ENCODE measurements at places on chromosomes 5 and 9.
A peak's percentile ranks its signal among the peaks of the same experiment; 100 is the strongest.

DNA sequence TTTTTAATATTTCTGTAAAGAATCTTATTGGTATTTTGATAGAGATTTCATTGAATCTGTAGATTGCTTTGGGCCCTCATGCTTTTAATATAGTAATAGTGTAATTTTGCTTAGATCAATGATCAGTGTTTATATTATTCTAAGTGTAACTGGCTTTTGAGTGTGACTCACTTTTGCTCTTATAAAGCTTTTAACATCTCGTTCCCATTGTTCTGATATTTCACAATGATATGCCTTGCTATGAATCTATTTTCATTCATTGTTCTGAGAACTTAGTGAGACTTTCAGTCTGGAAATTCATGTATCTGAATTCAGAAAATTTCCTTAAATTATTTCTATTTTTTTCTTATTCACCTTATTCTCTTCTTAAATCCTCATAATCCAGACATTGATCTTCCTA is 13.5 kb upstream of the MAMDC2 start:
- no peak for DNase-seq

DNA sequence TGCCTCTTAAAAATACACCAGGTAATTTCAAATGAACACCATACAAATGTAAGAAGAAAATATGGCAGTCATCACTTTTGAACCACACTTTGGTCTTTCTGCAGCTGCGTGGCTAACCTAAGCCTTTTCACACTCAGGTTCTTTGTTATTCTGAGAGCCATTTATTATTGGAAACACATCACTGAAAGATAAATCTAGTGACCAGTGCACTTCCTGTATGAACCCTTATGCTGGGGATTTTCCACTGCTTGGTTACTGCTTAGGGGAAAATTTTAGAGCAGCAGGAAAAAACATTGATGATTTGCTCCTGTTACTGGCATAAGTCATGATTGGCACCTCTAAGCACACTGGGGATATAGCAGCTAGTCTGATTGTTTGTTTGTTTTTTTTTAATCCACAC is 58.6 kb upstream of the RANBP3L start:
- no peak for DNase-seq

DNA sequence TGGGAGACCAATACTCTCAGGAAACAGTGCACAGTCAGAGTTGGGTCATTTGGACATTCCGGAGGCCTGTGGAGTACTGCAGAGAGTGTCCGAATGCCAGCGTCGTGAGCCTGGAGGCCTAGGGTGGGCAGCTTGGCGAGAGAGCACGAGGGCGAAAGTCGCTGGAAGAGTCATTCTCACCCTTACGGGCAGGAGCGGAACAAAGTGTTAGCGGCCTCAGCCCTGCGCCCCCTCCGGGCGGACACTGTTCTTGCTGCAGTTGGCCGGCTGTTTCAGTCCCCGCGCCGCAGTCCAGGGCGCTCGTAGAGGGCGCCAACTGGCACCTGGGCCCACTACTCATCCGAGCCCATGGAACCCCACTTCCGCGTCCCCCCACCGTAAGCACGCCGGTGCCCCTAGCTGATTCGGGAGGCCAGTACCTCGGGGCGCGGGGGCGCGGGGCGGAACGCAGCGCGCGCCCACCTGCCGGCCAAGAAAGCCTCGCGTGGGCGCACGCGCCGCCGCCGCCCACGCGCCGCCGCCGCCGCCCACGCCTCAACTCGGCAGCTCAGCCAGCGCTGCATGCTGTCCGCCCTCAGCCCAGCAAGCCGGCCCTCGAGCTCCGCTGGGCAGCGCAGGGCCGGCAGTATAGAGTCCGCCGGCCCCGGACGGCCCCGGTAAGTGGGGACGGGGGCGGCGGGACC is 99.7 kb upstream of the CCL21 start:
- DNase-seq, result peak; percentile 20

DNA sequence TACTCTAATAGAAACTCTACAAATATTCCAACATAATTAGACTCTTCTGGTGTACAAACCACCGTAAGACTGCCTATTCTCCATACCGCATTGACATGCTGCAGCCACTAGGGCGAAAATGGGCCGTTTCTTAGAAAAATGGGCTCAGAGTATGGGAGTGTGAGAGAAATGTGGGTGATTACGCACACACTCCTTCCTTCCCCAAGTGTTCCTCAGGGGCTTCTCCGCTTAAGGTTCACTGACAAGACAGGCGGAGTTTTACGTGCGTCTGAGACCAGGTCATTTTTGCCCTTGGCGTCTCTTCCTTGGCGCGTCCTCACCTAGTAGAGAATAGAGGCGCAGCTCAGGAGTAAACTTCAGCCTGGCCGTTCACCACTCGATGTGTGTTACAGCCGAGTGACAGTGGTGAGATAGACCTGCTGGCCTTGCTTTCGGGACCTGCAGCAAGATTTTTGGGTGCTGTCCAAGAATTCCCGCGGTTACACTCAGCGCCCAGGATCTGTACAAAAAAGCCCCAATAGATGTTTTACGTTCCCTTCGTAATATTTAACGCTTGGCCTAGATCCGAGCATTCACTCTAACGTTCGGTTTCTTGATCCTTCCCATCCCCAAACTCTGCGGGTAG is 1.8 kb upstream of the NTRK2 start:
- DNase-seq, result peak; percentile 14

GRCh38 chr5:90344689-90345088 is 64.9 kb downstream of the CETN3 start:
- no peak for DNase-seq

DNA sequence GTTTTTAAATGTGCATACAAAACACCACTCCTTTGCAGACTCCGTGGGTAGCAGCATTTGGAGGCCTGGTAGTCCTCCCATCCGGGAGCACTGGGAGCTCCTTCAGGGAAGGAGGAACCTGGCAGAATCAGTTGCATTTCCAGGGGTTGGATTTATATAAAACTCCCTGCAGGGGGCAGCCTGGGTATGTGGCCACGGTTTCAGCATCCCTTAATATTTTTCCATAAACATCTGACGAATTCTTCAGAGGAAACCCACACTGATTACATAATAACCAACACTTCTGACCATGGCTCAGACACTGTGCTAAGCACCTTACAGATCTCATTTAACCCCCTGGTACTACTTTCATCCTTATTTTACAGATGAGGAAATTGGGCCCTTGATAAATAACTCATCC is 6.1 kb upstream of the AFAP1L1 start:
- no peak for DNase-seq

DNA sequence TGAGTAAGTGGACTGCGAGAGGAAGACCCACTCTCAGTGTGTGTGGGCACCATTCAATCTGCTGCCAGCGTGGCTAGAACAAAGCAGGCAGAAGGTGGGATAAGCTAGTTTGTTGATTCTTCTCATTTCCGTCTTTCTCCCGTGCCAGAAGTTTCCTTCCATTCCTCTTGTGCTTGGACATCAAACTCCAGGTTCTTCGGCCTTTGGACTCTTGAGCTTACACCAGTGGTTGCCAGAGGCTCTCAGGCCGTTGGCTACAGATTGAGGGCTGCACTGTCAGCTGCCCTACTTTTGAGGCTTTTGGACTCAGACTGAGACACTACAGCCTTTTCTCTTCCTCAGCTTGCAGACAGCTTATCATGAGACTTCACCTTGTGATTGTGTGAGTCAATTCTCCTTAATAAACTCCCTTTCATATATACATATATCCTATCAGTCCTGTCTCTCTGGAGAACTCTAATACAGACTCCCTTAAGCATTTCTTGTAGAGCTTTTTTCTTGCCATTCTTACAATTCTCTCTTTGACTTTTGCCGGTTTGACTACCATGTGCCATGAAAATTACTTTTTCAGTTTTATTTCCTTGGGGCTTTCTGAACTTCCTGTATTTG is 494.9 kb downstream of the PRR16 start:
- DNase-seq, result no peak

- no peak for DNase-seq
Observed at GRCh38 chr5:17277907-17278306, 60.5 kb downstream of the BASP1 start.

DNA sequence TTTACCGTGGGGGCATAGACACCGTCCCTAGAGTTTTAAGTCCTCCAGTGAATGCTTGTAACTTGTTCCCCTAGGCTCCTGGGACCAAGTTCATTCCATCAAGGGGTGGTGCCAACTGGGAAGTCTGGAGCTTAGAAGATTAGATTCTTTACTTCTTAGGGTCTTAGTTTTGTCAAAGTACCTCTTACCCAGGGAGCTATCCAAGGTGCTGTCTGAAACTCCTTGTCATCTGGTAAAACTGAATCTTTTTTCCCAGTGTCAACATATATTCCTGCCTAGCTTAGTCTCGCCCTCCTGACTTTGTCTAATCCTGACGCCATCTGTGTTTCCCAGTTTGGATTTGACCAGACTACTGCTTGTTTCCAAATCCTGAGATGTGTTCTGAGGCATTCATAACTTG is 41.6 kb downstream of the MAMDC2 start:
- DNase-seq, result no peak

- DNase-seq, result peak; percentile 84
Observed at GRCh38 chr9:113580041-113580953, 116.8 kb downstream of the RGS3 start.

- DNase-seq, result no peak
Observed at GRCh38 chr5:73182307-73182706, 9.3 kb downstream of the TMEM174 start.

GRCh38 chr5:1497795-1498622 is 25.8 kb downstream of the LPCAT1 start:
- DNase-seq, result no peak

- DNase-seq, result no peak
Observed at GRCh38 chr9:100459963-100460362, 13.0 kb upstream of the TMEFF1 start.

GRCh38 chr5:98977723-98978122 is 48.9 kb upstream of the CHD1 start:
- DNase-seq, result no peak

DNA sequence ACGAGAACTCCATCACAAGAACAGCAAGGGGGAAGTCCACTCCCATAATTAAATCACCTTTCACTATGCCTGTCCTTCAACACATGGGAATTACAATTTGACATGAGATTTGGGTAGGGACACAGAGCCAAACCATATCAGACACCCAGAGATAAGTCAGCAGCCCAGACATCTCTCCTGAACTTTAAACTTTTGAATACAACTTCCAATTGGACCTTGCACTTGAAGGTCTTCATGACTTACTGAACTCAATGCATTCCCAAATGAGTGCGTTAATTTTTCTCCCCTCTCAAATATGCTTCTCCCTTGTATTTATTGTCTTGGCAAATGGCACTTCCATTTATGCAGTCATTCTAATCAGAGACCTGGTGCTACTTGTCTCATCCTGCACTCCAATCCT is 12.1 kb downstream of the C9 start:
- DNase-seq, result no peak

DNA sequence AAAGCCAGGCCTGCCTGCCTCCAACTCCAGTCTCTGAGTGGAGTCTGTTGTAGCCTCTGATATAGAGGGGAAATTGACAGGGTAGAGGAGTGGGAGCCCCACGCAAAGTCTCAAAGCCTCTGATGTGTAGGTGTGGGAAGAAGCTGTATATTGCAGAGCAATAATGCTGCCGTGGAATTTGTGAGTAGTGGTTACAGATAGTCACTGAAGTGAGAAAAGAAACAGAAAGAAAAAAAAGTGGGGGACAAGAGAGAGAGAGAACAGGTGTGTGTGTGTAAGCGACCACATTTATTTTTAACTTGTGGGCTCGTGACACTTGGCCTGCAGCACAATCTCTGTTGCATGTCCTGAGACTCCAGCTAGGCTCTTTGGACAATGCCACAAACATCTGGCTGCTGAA is 227.8 kb downstream of the NSG2 start:
- no peak for DNase-seq

GRCh38 chr9:36479101-36479500 is 79.0 kb upstream of the RNF38 start:
- DNase-seq, result no peak

DNA sequence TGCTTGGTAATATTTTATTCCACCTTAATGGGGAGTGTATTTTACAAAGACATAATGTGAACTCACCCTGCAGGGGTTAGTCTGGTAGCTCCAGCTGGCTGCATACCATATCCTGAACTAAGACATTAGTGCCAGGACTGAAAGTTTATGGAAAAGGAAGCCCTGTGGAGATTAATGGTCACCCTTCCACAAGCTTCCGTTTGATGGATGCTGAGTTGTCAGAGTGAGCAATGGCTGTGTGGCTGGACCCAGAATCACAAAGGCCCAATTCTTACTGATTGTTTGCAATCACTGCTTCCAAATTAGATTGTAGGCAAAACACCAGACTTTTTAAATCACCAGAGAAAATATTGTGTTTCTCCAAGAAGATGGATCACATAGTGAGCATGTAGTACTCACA is 90.1 kb upstream of the TRPC7 start:
- DNase-seq, result no peak

All from activated T-cell treated with anti-CD3 and anti-CD28 coated beads, Interleukin-2, amount 50 U/mL, for 48 hours (primary cell).